MG63 (cell line): ENCODE measurements at places on chromosomes 16 and 17. TPM values are rescaled to one million over a fixed set of nuclear protein-coding genes. Genes with fewer than 3 reads are reported as not detected.

The ANKFY1 gene
- total RNA-seq = 14.5 and 52.0 TPM in 2 replicates

The ZMYND15 gene
- 0.30 and 0.33 TPM in 2 replicates for total RNA-seq

The SSTR5 gene
- total RNA-seq = not detected in 2 replicates

The IL17C gene
- not detected in 2 replicates for total RNA-seq

The PABPN1L gene
- total RNA-seq = not detected in 2 replicates

The CFAP97D1 gene
- total RNA-seq = not detected in 2 replicates

The SDK2 gene
- 0.33 TPM in 1 of 2 replicates, not detected in the other for total RNA-seq

The PYY gene
- not detected in 2 replicates for total RNA-seq

The KRTAP3-2 gene
- total RNA-seq = not detected in 2 replicates

The KRTAP2-2 gene
- total RNA-seq = not detected in 2 replicates

The DNAAF8 gene
- 2.8 and 3.4 TPM in 2 replicates for total RNA-seq

The CAPNS2 gene
- total RNA-seq = not detected in 2 replicates

The ATP6V0C gene
- 15.0 and 19.4 TPM in 2 replicates for total RNA-seq

The SLFN13 gene
- 0.67 and 3.3 TPM in 2 replicates for total RNA-seq

The WWOX gene
- 11.4 and 30.3 TPM in 2 replicates for total RNA-seq

The OSGIN1 gene
- total RNA-seq = 0.13 TPM in 1 of 2 replicates, not detected in the other

The KRT40 gene
- not detected in 2 replicates for total RNA-seq

The MEFV gene
- 0.07 TPM in 1 of 2 replicates, not detected in the other for total RNA-seq

The ABHD15 gene
- total RNA-seq = 7.8 and 8.9 TPM in 2 replicates

The PRSS8 gene
- total RNA-seq = not detected in 2 replicates

The CCL2 gene
- 12.3 and 33.0 TPM in 2 replicates for total RNA-seq

The CCL13 gene
- not detected in 2 replicates for total RNA-seq

The CHD9NB gene
- total RNA-seq = 0.27 and 2.6 TPM in 2 replicates

The ANKS4B gene
- total RNA-seq = not detected in 2 replicates

The XYLT1 gene
- total RNA-seq = 6.6 and 7.3 TPM in 2 replicates

The CACNG5 gene
- not detected in 2 replicates for total RNA-seq

The BRCA1 gene
- total RNA-seq = 30.8 and 33.9 TPM in 2 replicates
